AG10803 (cell line): ENCODE measurements at places on chromosomes 13 and 19.
A peak's percentile ranks its signal among the peaks of the same experiment; 100 is the strongest.

DNA sequence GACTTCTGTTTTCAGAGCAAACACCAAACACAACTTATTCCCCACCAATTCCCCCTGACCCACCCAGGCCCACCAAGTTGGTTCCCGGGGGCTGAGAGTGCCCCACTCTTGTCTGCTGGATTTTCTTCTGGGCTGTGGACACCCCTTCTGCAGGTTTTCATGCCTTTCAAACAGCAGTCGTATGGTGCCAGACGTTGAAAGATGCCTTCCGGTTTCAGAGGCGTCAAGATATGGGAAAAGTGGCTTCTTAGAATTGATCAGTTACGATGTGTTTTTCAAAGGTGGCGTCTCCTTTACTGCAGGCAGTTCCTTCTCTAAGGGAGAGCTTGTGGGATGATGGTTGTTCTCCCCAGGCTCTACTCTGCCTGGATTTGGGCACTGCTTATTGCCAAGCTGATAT lies 12.7 kb downstream of the CLEC11A start:
- no peak for DNase-seq

DNA sequence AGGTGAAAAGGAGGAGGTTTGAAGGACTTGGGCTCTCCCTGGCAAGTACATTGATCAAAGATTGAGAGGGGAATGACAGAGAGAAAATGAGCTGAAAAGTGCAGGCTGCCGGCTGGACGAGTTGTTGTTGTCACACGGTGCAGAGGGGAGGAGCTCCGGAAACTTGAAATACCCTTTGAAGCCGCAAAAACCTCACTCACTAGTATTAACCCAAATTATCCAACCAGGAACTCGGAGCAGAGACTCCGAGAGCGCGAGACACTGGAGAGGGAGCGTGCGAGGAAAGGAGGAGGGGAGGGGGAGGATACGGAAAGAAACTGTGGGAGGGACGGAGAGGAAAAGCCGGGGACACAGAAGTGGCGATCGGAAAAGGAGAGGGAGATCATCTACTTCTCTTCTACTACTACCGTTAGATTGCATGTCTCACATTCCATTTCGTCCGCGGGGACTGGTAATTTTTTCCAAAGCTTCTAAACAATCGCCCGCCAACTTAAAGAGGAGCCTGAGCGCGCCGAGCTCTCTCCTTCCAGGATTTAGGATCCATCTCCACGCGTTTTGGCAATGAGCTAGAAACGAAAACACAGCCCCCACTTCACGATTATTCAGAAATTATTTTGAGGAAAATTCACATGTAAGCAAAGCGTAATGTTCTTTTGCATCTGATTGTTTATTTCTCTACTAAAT lies at the start of gene DACH1:
Gene DACH1, minus strand, starts transcription at position 74 of the 684 bp plus-strand sequence.
- peak; percentile 20 for DNase-seq

DNA sequence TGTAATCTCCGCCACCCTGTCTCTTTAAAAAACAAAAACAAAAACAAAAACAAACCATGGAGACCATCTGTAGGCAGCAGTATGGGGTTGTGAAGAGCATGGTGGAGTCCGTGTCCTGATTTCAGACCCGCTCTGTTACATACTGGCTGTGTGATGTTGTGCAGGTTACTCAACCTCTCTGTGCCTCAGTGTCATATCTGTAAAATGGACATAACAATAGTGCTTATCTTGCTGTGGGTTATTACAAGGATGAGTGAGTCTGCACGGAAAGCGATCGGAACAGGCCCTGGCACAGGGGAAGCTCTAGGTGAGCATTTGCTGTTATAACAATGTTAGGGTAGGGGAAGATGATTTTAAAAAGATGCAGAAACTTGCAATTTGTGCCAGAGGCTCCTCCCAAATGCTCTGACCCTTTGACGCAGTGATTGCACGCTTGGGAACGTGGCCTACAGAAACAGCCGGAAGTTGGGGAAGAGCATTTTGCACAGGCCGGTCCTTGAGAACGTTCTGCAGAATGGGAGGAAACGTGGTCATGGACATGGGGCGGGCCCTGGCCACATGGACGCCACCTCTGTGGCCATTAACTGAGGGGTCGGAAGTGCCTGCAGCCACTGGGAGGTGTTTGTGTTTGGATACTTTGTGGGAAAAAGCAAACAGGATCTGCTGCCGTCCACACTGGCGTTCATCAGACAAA lies 15.7 kb upstream of the SELENOW start:
- DNase-seq, result no peak

DNA sequence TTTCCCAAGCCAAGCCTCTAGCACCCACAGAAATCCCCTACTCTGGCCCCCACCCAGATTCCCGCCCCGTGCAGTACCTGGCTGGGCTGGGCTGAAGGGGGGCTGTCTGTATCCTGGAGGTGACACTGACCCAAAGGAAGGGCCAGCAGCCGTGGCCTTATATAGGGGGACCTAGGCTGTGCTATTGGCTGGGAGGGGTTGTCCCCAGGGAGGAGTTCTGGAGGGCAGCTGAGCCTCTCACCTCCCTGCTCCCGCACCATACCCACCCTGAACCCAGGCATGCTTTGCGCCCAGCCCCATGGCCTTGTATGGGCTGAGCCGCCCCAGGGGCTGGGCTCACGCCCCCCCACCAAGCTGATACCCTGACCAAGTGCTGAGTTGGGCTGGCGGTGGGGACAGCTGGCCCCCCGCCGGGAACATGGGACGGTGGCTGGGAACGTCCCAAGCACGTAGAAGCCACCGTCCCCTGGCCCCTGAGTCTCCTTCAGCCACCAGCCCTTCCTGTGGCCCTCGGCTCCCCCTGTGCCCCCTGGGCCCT lies at the start of gene CKM:
Gene CKM, minus strand, starts transcription at position 132 of the 538 bp plus-strand sequence. CDS start 3,162 bp downstream, outside the sequence.
- no peak for DNase-seq

- no peak for DNase-seq
Measured at GRCh38 chr13:98393873-98394272, 183.0 kb downstream of the STK24 start.

DNA sequence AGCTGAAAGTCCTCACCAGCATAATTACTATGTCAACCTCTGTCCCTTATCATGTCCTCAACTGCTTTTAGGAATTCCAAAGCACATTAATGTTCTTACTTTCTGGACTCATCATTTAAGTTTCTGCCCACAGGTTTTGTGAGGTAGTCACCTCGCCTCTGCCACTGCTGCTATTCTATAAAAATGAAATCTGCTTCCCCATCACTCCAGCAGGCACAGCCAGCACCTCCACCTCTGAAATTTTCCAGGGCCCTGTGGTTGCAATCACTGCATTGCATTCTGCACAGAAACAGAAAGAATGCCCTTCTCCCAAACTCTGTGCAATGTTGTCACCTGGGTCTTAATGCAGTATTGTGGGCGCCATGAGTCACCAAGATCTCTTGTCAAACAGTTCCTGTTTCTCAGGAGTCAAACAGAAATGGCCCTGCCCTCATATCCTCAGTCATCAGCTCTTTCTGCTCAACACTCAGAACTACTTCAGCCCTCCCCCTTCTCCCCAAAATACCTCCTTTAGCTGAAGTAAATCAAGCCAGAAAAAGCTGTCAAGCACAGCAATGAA lies 529.2 kb upstream of the NBEA start:
- peak; percentile 45 for DNase-seq

GRCh38 chr13:28531077-28531844 lies 36.3 kb upstream of the FLT1 start:
- DNase-seq, result peak; percentile 42

- DNase-seq, result no peak
Measured at GRCh38 chr19:46488551-46488950, 7.1 kb downstream of the PNMA8B start.

DNA sequence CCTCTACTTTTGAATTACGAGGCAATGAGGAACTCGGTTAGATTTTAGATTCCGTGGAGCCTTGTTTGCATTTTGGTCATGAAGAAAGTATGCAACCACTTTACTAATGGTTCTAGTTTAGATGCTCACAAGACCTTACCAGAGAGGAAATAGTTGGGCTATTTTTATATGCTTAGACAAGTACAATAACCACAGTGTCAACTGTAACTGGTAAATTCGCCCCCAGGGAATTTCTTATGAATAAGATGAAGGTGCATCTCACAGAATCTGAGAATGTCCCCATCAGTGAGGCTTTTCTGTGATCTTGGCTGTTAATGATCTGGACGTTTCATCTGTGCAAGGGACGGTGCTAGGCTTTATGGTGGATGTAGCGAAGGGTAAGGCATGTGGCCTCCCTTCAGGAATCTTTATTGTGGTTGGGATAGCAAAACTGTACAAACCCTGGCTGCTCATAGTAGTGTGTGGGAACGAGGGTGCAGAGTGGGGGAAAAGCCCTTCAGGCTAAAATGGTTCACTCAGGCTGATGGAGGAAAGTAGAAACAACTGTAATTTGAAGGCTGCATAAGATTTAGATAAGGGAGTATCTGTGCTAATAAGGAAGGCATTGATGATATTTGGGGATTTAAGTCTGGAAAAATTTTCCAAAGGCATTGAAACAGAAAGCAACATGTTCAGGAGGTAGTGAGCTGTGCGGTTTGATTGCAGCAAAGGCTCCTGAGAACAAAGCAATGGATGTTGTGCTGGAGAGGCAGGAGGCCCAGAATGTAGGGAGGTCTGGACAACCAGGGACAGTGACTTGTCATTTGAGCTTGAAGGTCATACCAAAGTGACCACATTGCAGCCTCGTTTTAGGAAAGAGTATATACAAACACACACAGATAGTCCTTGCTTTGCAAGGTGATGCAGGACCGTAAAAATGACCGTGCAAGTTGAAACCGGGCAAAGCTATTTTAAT lies 28.4 kb downstream of the UBAC2 start:
- DNase-seq, result peak; percentile 92

DNA sequence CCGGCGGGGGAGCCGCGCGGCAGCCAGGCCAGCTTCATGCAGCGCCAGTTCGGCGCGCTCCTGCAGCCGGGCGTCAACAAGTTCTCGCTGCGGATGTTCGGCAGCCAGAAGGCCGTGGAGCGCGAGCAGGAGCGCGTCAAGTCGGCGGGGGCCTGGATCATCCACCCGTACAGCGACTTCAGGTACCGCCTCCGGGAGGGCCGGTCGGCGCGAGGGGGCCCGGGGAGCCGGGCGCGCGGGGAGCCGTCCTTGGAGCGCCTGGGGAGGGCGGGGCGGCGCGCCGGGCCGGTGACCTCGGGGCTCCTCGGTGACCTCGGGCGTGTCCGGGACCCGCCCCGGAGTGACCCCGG lies 690 bp downstream of the HCN2 start:
- DNase-seq, result no peak

DNA sequence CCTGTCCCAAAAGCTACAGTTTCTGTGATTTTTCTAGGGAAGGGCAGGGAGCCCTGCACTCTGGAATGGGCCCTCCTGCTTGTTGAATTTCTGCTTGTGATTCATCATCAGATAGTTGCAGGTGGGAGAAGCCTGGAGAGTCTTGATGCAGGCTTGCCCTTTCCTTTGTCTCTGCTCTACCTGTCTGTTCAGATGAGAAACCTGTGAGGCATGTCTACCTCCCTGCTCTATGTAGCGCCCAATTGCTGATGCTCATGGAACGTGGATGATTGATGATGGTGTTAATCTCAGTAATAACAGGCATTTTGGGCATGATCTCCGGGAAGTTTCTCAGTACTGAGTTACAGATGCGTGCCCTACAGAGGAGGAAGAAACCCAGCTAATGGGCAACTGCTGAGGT lies 10.9 kb upstream of the CBY2 start:
- no peak for DNase-seq

DNA sequence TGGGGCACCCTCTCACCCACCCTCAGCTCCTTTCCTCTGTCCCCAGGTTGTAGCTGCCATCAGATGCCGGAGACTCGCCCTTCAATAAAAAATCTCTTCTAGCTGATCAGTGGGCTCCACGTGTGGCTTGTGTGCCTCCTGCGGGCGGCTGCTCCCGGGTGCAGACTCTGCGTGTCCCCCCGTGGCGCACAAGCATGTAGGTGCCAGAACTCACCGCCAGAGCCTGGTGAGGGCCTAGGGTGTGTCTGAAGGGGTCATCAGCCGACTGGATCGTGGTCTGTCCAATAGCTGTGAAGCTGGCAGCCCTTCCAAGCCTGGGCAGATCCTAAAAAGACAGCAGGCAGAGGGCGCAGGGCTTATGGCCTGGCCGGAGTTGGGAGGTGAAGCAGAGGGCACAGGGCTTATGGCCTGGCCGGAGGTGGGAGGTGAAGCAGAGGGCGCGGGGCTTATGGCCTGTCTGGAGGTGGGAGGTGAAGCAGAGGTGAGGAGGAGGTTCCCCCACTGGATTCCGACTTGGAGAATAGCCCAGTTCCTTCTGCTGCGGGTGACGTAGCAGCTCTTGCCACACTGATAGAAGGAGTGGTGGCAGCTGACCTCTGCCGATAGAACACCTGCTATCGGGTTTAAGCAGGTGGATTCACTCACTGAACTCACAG lies 11.7 kb downstream of the NOP53 start:
- no peak for DNase-seq

- DNase-seq, result no peak
Measured at GRCh38 chr19:4584670-4585460, 25.4 kb upstream of the SEMA6B start.

- no peak for DNase-seq
Measured at GRCh38 chr19:4370418-4371041, 27.2 kb downstream of the MPND start.

GRCh38 chr13:79483086-79483706 lies 2.2 kb downstream of the NDFIP2 start:
- DNase-seq, result peak; percentile 94

GRCh38 chr13:84460989-84461388 lies 578.7 kb upstream of the SLITRK1 start:
- no peak for DNase-seq

DNA sequence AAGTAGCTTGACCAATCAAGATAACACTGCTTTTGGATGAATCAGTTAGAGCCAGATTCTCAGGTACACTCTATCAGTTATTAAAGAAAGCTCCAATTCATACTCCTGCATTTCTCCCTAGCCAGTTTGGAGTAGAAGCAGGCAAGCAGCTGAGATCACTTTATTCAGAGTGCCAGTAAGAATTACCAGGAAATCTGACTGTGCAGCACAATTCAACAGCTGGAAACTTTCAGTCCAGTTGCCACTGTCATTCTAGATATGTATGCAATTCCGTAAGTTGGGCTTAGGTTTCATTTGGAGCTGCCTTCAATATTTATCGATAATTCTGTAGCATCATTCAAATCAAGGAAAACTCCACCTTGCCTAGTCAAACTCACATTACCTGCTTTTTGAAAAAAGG lies 2625.6 kb upstream of the PCDH20 start:
- no peak for DNase-seq

GRCh38 chr19:45499196-45500180 lies 1.2 kb downstream of the PPM1N start:
- DNase-seq, result peak; percentile 18
